Renal cortex interstitium (tissue), 15 donors: ENCODE measurements at places on chromosomes 4 and X.
A peak's percentile ranks its signal among the peaks of the same experiment; 100 is the strongest.

DNA sequence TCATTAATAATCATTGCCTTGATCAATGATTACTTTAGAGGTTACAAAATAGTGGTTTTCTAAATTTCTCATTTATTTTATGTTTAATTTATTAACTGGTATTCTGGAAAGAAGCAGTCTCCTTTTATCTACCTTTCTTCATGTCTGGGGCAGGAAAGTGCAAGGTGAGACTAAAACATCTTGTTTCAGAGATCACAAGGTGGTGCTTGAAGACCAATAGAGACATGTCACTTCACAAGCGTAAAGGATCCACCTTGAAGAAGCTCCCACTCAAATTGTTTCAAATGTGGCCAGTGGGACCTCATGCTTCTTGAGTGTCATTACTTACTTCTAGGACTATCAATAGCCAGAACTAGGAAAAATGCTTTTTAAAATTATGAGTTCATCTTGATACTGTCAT is 1568.7 kb downstream of the RPA4 start:
- DNase-seq, result no peak

GRCh38 chr4:146165221-146165620 is 10.3 kb upstream of the LSM6 start:
- no peak for DNase-seq

- no peak for DNase-seq
Observed at GRCh38 chr4:172105918-172106317, 292.7 kb downstream of the GALNTL6 start.

GRCh38 chr4:163473576-163473975 is at the start of gene TKTL2:
TSS of gene TKTL2 (minus strand) at chr4:163473754. CDS start at chr4:163473734, 20 bp downstream.
- no peak for DNase-seq

DNA sequence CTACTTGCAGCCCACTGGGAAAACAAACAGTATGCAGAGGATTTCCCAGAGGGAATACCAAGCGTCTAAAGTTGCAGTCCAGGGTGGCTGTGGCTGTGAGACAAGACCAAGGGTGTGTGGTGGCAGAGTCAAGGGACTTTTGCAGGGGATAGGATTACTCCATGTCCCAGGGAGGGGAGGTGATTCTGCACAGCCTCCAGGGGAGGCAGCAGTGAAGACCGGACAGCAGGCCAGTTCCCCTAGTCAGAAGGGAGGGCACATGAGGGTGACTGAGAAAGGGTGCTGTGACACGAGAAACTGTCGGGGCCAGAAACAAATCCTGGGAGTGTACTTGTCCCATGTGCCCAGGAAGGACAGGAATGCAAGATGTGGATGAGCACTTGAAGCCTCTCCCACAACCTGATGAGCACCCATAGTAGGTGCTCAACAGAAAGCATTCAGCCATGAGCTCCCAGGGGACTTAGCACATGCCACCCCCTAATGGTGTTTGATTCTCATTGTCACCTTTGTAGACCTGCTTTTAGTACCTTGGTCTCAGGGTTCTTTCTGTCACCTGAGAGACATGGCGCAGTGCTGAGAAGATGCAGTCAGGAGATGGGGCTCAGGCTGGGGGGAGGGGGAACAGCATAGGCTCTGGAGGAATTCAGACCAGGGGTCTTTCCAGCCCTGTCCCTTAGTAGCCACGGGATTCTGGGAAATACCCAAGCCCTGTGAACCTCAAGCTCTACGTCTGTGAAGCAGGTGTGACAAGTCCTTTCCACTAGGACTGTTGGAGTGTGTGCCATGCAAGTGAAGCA is 18.1 kb upstream of the HSFX3 start:
- no peak for DNase-seq

DNA sequence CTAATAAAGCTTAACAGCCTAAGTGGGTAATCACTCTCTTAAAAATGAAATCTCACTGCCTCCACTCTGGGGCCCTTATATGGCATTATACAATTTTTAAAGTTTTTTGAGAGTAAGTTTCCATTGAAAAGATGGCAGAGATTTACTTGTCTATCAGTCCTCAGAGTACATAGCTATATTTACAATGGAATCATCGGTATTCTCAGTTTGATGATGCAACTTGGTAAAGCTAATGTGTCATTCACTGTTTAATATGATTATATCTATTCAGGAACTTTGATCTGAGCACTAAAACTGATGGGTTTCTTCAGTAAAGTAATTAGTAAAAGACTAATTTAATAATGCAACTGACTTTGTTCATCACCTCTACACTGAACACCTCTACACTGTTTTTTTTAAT is 51.6 kb downstream of the CT47B1 start:
- DNase-seq, result no peak

GRCh38 chr4:18318682-18319388 is 297.3 kb upstream of the LCORL start:
- DNase-seq, result peak; percentile 41

DNA sequence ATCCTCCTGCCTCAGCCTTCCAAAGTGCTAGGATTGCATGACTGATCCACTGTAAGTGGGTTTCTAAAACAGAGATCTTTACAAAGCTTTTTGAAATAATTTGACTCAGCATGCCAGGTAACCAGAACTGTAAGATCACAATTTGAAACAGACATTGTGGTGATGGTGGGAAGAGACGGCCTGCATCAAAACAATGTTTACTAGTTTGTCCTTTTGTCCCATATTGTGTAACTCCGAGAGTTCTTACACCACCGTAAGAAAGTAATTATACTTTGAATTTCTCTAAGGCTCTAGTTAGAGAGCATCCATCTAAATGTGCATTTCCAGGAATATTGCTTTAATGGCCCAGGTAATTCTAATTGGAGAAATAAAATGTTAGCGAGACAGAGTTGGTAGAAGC is 594 bp upstream of the ARHGAP24 start:
- DNase-seq, result no peak

DNA sequence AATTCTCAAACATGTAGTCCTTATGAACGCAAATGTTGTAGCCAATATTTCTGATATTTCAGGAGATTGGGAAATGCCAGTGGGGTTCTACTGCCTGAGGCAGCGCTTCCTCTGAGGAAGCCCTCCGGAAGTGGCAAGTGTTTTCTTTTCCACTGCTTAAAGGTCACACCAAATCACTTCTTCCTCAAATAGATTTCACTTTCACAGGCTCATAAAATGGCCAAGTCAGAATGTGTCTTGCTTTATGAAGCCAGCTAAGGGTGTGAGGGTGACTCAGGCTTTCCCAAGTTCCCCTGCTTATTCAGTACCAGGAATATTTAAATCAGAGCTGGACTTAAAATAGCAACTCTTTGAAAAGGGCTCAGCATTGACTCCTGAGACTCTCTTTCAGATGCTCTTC is 514.2 kb upstream of the DIPK2B start:
- no peak for DNase-seq

GRCh38 chrX:54640103-54640690 is 110.2 kb downstream of the GNL3L start:
- DNase-seq, result no peak

- DNase-seq, result no peak
Observed at GRCh38 chr4:119014658-119015057, 121.0 kb upstream of the MYOZ2 start.

GRCh38 chr4:121182296-121182695 is 18.2 kb upstream of the TNIP3 start:
- DNase-seq, result no peak

DNA sequence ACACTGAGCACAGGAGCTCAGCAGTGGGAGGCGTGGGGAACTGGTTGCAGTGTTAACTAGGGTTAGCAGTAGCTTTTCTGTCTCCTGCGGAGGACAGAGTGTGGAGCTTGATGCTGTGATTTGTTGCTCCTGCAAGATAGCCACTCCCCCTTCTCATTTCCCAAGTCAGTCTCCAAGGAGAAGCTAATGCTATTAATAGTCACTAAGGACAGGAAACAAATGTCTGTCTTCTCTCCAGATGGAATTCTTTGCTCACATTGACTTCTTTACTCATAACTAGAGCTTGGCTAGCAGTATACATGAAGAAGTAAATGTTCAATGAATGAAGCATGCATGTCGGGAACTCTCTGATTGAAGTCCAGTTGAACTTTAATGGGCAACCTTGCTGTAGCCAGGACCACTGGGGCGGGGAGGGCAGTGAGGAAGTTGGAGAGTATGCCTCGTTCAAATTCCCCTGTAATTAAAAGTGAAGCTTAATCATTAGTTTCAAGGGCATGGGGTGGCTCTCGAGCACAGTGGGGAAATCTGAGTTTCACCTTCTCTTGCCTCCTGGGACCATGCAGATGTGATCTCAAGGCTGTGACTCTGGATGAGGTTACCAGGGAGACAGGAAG is 156.6 kb upstream of the SCML1 start:
- DNase-seq, result no peak

DNA sequence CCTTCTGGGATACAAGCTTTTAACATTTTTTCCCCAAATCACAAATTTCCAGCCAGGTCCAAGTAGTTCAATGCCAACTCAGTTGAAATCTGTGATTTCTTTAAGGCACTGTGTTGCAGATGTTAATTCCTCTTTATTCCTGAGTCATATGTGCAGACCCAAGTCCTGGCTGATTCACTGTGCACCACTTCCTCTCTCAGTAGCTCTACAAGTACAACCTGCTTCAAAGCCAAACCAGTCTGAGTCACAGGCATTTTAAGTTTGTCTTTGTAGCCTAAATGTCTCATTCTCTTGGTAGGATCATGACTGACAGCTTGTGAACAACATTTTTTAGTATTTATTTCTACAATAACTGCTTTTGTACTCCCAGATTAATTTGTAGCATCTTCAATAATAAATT is 165.6 kb upstream of the S100G start:
- no peak for DNase-seq

- no peak for DNase-seq
Observed at GRCh38 chrX:20399728-20400414, 133.2 kb upstream of the RPS6KA3 start.

GRCh38 chrX:102658556-102658955 is 7.3 kb downstream of the GPRASP1 start:
- no peak for DNase-seq

- DNase-seq, result no peak
Observed at GRCh38 chrX:107293056-107293455, 86.6 kb downstream of the DNAAF6 start.

GRCh38 chrX:55008571-55009358 is 8.6 kb downstream of the APEX2 start:
- no peak for DNase-seq

- no peak for DNase-seq
Observed at GRCh38 chr4:42396752-42397634, at the start of gene SHISA3. TSS of gene SHISA3 (plus strand) at chr4:42397488. CDS start at chr4:42398057, 569 bp downstream.

DNA sequence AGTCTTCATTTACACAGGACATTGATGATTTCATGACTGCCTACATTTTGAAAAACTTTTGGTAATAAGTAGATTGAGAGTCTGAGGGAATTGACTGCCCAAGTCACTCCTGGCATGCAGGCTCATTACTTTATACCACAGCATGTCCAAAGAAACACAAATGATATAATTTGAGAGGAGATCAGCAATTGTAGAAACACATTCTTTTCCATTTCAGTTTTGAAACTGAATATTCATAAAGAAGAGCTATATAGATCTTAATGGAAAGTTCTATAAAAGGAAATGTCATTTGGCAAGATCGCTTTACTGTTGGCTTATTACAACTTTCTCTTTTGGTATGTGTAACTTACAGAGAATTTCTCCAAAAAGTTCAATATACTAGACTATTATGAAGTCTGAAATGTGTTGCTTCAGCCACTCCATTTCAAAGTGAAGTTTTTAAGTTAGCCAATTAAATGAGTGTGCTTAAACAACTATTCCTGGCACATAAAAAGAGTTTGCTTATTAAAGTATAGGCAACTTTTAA is 158.0 kb downstream of the ARAP2 start:
- no peak for DNase-seq

DNA sequence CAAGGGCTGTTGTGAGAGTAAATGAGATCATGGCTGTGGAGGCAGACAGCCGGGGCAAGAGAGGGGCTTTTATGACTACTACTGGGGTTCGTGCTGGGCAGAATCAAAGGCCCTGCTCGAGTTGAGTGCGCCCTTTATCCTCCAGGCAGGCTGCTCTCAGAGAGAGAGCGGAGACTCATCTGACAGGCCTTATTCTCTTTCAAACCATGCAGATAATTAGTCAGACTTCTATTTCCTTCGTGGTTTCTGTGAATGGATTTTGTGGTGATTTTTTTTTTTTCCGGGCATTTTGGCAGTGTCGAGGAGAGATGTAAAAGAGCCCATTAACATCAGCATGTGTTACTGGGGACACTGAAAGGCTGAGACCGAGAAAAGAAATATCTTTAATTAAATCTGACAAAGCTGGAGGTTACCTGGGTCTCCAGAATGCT is 73.6 kb downstream of the MED28 start:
- DNase-seq, result no peak

DNA sequence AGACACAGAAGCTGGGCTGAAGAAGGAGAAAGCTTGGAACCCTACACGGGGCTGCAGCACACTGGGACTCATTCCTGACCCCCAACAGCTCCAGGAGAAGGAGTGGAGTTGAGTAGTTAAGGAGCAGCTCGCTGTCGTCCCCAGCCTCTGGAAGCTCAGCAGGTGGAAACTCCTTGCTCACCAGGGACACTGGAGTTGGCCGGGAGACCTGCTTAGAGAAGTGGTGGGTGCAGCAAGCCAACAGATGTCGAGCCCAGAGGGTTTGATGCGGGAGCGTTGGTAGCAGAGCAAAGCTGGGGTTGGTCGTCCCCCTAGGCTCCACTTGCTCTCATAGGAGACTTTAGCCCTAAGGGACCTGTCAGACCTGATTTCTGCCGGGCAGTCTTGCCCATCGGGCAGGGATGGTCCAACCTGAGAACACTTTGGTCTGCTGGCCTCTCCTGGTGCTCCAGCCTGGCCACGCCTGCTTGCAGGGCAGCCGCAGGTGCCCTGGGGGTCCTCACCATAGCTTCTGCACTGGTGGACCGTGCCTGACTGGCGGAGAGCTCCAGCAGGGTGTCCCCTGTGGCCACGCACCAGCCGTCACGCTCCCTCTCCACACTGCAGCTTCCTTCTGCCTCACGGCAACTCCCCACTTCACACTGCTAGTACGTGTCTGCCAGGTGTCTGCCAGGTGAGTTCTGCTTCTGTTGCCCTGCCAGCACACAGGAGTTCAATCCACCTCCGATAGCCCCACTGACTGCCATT is 353.7 kb downstream of the GASK1B start:
- no peak for DNase-seq

DNA sequence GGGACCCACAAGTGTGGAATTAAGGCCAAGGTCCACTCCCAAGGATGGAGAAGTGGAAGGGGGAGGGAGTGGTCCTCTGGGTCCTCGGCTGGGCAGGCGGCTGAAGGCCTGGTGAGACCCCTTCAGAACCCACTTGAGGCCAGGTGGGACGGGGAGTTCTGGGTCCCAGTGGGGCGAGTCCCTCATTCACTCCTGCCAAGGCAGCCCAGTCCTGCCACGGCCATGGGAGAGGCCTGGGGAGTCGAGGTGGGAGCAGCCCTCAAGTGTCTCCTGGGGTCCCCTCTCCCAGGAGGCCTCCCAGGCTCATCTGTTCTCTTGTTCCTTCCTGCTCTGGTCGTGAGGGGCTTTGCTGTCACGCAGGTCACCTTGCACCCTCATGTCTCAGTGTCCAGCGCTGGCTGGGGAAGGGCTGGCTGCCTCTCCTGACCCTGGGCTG is 6.1 kb upstream of the SH3BP2 start:
- no peak for DNase-seq

- DNase-seq, result no peak
Observed at GRCh38 chr4:126708716-126709115, 924.0 kb upstream of the INTU start.
